Tibial nerve (tissue), 4 donors: ENCODE measurements at places on chromosomes 3 and 15.

- no peak for DNase-seq
Observed at GRCh38 chr3:126021224-126021623, 52.2 kb downstream of the ROPN1B start.

DNA sequence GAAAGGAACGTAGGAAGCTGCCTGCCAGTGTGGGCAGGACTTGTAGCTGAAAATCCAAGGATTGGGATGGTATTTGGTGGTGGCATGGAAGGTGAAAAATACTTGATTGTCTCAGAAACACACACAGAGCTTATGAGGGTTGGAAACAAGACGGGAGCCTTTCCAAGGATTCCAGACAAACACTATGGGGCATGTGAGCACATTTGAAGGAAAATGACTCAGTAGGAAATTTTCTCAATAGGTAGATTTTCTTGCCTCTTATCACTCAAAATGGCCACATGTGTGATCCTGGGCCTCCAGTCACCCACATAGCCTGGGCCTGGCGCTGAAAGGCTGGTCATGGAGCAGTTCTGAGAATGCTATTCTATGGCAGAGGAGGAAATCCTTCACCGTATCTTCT is 47.4 kb downstream of the CCNL1 start:
- no peak for DNase-seq

- no peak for DNase-seq
Observed at GRCh38 chr15:69860321-69860720, 237.4 kb downstream of the TLE3 start.

GRCh38 chr3:36182024-36182423 is 198.3 kb upstream of the STAC start:
- no peak for DNase-seq

- no peak for DNase-seq
Observed at GRCh38 chr15:48451241-48451640, 120.0 kb downstream of the DUT start.

DNA sequence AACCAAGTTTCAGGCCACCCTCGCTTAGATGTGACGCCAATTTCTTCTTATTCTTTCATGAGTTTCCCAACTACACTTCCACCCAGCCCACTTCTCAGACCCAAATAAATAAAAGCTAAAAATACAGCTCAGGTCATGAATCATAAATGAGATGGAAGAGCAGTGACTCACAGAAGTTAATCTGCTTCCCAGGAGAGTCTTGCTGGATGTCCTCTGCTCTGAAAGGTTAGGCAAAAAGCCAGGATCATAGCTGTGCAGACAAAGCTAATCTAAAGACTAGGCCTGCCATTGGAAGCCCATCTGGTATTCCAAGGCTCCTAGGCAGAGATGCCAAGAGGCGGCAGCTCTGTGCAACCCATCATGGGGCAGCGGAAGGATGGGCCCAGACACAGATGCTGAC is 24.1 kb downstream of the SHC4 start:
- DNase-seq: no peak

DNA sequence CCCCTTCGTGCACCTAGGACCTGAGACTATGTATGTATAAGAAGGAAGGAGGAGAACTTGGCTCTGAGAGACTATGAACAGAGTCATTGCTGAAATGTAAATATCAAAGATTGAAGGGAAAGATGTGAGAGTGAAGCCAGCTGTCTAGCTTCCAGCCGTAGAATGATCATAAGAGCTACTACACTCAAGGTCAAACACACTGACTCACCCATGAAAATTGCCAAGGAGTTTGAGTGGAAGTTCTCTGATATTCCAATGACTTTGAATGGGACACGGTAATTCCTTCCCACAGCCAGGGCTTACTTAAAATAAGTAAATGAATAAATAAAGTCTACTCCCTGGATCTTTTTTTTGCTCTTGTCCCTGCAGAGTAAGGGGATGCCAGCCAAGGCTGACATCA is 398.9 kb upstream of the TPRG1 start:
- DNase-seq: no peak

GRCh38 chr15:58562135-58562534 is 130.3 kb downstream of the LIPC start:
- DNase-seq: no peak

DNA sequence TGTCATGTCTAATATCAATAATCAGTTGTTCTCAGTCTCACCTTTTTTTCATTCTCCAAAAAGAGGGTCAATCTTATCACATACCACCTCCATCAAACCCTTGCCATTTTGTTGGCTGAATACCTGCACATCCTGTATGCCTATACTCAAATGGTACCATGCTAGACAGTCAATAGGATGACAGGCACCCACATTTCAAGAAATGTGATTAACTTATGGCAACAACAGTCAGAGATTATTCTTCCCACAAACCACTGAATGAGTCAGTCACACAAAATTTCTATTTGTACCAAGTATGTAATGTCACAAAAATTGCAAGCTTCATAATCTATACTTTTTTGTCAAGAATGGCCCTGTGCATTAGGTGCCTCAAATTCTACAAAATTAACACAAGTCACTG is 5.1 kb upstream of the SLC27A2 start:
- no peak for DNase-seq

- DNase-seq: no peak
Observed at GRCh38 chr3:78827618-78828017, 940.2 kb downstream of the ROBO1 start.

- no peak for DNase-seq
Observed at GRCh38 chr3:130826516-130827182, 67.2 kb upstream of the ATP2C1 start.

GRCh38 chr15:66881173-66881905 is 179.3 kb downstream of the SMAD6 start:
- no peak for DNase-seq
